ENCODE measurements at places on chromosomes 12 and 14. TPM values are rescaled to one million over a fixed set of nuclear protein-coding genes. Genes with fewer than 3 reads are reported as not detected.
A peak's percentile ranks its signal among the peaks of the same experiment; 100 is the strongest.

DNA sequence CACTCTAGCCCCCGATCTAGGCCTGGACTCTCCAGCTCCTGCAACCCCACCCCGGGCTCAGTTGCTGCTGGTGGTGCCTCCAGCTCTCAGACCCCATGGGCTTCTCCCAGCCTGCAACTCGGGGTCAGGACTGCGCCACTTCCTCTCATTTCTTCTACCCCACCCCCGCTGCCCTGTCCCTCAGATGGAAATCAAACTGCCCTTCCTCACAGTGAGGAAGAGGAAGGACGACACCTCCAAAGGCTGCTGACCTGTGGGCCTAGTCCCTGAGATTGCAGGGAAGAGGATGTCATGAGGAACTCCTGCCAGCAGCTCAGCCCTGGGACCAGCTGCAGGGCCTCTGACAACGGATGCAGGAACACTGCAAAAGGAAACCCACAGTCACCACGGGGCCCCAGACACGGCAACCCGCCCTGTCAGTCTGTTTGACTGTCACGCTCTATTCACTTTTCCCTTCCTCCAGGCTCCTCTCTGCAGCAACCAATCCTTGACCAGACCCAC, 29.3 kb upstream of the PNMA1 start:
- peak; percentile 85 for DNase-seq

DNA sequence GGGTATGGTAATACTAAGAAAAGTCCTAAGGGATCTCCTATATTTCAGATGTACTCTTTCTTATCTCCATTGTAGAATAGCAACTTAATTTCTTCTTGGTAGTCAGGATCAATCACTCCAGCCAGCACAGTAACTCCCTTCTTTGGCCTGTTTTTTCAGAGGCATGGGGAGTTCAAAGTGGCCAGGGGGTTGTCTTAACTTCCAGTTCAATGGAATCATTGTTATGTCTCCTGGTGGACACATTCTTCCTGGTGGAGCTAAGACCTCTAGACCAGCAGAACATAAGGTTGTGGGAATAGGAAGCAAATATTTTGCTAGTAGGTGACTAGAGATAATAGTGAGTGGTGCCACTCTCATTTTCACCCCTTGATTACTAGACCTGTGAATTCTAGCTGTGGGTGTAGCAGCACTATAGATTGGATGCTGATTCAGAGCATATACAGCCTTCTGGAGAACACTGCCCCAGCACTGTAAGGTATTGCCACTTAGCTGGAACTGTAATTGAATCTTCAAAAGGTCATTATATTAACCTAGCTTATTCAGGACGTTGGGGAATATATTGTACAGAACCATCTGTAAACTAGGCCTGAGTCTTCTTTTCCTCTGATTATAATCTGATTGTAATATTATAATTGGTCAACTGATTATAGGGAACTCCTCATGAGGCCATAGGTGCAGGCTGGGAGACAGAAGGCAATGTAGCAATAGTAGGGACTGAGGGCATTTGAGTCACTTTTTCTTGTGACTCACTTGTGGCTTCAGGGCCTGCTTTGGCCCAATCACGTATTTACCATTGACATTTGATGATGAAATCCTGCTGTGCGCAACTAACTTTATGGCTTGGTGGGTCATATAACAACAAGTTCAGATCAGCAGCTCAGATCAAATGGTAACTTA, 60.2 kb upstream of the ATP2B1 start:
- DNase-seq, result no peak

- DNase-seq, result no peak
These were observed 8.1 kb upstream of the RNF34 start for GRCh38 chr12:121391619-121392324.

DNA sequence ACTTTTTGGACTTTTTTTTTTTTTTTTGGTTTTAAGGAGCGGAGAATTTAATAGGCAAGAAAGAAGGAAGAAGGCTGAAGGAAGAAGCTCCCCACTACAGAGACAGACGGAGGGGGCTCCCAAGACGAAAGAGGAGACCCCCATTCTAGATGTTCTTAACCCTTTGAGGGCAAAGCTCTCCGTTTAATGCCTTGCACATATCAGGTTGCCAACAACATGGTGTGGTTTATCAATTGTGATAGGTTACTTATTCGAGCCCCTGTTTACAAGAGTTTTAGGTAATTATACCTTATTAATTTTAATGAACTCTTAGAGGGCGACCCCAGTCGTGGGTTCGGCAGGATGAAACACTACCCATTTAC, 1.2 kb upstream of the FBXO33 start:
- DNase-seq, result no peak

GRCh38 chr12:810671-811415, 58.5 kb downstream of the WNK1 start:
- DNase-seq, result no peak

DNA sequence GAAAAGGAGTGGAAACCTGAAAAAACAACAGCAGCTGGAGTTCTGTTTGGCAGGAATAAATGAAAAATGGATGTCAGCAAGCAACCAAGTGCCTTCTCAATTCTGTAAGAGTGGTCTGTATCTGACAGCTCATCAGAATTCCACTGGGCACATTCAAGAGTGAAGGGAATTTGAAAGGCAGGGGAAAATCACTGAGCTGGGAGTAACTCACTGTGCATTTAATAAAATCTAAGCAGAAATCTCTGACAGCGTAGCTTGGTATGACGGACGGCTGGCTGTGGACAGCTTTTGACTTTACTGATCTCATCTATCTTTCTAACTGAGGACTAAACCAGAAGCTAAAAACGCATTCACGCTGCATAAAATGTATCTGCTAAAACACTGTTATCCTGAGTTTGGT, 153.4 kb downstream of the RIMBP2 start:
- DNase-seq, result no peak

GRCh38 chr14:67940486-67941455, 121.2 kb downstream of the RAD51B start:
- no peak for DNase-seq

GRCh38 chr14:68401317-68401716, 391.6 kb downstream of the ZFP36L1 start:
- DNase-seq, result no peak

The KRT7 gene
- total RNA-seq, result 3.2 TPM

The ADAMTS20 gene
- not detected for total RNA-seq

The ATP6V1D gene
- total RNA-seq, result 65.8 TPM

The PPFIA2 gene
- 3.0 TPM for total RNA-seq

All from sigmoid colon (tissue), 7 donors.